ENCODE measurements at places on chromosomes 2 and 18.
A peak's percentile ranks its signal among the peaks of the same experiment; 100 is the strongest.

GRCh38 chr2:103738606-103739005 lies 976.8 kb downstream of the TMEM182 start:
- DNase-seq = no peak

DNA sequence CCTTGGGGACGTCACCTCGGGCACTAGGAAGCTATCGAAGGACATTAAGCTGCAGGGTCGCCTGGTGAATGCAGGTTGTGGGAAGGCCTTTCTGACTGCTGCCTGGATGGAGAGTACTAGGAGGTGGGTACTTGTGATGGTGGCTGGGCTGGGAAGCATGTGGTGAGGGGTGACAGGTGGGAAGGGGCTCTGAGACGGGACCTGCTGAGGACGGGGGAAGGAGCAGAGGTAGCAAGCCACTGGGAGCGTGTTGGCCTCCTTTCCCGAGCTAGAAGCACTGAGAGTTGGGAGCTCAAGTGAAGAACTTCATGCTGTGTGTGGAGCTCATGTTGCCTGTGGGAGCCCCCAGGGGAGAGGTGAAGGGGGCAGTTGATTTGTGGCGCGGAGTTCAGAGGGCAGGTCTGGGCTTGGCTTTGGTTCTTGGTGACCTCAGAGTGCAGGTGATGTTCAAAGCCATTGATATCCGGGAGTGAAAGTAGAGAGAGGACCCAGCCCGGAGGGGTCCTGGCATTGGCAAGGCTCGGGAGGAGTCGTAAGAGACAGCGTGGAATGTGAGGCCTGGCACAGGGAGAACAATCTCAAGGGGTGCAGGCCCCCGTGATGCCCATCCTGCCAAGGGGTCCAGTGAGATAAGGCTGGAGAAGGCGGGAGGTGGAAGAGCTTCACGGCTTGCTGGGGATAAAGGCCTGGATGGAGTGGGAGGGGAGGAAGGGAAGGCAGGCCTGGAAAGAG lies 13.2 kb downstream of the MROH2A start:
- no peak for DNase-seq

DNA sequence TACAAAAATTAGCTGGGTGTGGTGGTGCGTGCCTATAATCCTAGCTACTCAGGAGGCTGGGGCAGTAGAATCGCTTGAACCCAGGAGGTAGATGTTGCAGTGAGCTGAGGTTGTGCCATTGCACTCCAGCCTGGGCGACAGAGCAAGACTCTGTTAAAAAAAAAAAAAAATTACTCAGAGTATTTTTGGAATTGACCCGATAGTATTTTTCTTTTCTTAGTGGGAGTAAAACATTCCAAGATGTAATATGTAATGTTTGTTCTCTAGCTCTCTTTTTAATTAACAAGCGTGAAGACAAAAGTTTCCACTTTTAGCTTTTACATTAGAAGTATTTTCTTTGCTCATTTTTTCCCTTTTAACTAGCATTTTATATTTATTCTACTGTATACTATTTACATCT lies 12.0 kb upstream of the TMEM18 start:
- no peak for DNase-seq

DNA sequence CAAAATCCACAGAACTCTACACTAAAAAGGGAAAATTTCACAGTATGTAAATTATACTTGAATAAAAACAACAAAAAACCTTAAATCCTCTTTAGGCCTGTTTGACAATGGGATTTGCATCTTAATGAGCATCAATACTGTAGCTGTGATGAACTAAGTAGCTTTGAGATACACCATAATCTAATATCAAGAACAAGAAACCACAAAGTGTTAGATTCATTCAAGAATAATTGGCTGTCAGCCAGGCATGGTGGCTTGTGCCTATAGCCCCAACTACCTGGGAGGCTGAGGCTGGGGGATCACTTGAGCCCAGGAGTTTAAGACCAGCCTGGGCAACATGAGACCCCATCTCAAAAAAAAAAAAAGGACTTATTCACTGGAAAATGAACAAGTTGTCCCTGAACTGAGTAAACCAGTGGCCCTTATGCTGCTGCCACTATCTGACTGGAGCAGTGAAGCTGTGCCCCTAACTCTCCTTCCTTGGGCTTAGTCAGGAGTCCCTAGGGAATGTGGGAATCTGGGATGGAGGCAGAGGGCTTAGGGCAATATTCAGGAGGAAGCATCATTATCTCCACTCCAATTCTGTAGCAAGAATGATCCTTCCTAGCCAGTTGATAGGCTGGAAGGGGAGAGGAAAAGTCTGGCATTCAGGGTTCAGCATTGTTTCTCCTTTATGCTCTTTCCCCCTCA lies 88.5 kb downstream of the PRKCE start:
- no peak for DNase-seq

DNA sequence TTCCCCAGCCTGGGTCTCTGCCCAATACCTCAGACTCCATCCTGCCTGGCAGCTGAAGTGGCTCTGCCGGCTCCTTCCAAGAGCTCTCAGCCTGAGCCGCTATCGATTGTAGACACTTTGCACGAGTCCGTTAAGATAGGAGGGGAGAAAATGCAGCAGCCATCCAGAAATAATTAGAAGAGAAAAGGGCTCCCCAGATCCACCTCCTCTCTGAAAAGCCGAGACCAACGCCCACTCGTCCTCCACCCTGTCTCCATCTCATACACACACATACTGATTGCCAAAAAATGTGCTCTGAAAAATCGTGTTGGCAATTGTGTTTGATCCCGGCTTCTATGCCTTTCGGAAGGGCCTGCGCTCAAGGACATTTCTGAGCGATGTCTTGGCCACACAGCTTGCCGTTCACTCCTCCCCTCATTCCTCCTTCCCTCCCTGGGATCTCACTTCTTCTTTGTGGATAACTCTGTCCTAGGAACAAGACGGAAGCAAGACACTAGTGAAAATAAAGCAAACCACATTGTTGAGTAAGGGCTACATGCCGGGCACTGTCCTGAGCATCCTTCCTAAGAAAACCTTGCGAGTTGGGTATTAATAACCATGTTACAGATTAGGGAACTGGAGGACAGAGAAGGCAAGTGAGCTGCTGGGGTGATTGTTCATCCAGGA lies 372.8 kb upstream of the MYT1L start:
- DNase-seq = peak; percentile 84

DNA sequence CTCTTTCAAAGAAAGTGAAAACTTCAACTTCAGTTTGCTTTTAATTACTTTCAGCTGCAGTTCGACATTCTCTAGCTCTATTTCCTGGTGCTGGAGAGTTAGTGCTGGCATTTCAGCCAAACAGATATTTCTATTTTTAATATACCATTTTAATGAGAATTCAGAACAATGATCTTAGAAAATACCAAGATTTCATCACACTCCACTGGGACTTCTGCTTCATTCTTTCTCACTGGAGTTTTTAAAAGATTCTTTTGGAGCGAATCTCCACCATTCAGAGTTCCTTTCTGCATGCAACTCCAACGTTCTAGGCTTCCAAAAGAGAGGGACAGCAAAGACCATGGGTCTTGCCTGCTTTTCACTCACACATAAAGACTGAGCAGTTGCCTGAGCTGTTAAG lies 94.2 kb downstream of the CABLES1 start:
- DNase-seq = no peak

DNA sequence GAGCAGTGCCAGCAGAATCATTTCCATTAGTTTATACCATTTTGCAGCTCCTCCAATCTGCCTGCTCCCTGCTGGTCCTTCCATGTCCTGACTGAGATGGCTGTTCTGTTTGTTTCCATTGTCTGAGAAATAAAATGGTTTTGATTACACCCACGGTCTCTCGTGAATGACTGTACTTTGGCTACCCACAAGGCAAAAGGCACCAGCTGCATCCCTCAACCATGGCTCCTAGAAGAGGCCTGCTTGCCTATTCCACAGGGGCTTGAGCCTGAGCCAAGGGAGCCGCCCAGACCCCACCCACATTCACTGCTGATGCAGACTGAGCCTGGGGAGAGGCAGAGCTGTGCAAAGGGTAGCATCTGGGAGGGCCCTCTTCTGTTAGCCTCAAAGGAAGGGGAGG lies 31.2 kb downstream of the MARCHF4 start:
- no peak for DNase-seq

DNA sequence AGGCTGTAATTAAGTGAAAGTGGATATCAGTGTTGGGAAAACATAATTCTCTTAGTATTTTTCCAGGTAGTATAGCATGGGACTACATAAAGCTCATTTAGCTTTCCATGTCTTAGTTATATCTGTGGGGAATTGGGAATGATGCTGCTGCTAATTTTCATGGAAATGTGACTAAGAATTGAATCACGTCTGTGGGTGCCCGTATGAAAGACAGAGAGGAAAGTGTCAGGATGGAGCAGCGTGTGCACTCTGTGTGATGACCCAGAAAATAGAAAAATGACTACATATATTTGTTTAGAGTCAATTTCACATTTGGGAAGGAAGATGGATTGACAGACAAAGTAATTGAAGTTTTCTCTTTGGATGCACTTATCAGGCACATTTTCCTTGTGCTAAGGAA lies 212.1 kb downstream of the PTPRM start:
- DNase-seq = no peak

GRCh38 chr2:68388358-68388757 lies 23.3 kb downstream of the PLEK start:
- DNase-seq = no peak

- DNase-seq = no peak
Measured at GRCh38 chr2:136901732-136902131, 136.4 kb downstream of the THSD7B start.

DNA sequence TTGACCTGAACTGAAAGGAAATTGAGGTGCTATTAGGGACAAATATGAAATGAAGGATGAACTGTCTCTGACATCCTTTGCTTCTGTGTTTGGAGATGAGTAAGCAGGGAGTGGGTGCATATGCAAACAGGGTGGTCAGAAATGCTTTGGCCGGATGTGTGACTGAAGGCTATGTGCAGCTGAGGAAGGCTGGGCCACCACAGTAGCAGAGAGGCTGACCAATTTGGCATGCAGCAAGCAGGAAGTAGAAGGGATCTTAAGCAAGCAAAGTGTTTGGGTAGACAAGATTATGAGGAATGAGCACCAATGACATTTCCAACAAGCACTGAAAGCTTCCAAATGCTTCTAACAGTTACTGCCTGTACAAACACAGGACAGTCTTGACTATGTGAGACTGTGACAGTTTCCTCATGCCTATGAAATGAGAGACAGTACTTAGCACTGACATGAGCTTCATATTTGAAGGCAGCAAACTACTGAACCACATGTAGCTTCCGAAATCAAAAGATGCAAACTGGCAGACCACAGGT lies 3.3 kb upstream of the ACTR3 start:
- DNase-seq = peak; percentile 94

- DNase-seq = no peak
Measured at GRCh38 chr2:18611184-18611583, 21.8 kb upstream of the NT5C1B start.

DNA sequence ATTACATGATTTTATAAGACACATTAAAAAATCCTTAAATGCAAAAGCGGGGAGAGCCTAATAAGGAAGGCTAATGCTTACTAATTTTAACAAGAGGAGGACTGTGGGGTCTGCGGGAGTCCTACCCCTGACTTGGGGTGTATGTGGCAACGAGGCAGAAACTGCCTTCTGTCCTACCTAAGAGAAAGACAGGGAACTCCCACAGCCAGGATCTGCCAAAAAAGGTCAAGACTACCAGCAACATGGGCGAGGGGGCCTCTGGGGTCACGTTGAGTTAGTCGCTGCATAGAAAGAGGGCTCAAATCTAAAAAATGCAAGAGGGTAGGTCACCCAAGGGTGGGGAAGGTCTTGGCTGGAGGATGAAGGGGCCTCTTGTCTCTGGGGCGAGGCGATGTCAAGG lies 529 bp upstream of the AMER3 start:
- DNase-seq = no peak

- DNase-seq = no peak
Measured at GRCh38 chr2:160223560-160223959, 23.5 kb upstream of the ITGB6 start.

DNA sequence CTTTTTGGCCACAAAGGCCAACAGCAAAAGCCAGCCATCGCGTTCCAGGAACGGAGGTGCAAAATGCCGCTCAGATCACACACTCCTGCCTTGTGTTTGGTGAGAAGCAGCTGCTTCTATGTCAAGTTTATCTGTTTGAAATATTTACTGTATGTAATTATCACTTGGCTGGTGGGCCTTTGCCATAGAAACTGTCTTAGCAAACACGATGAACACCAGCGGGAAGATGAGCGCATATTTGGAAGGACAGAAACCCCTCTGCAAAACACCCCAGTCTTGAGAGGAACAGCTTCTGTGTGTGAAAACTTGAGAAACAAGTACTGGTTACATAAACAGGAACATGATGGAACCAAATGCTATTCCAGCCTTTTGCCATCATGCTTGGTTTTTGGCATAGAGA lies 59.7 kb downstream of the SCG2 start:
- no peak for DNase-seq

- no peak for DNase-seq
Measured at GRCh38 chr2:241940329-241940728, 70.8 kb downstream of the RTP5 start.

GRCh38 chr18:2855560-2856350 lies 8.9 kb downstream of the EMILIN2 start:
- no peak for DNase-seq

- peak; percentile 3 for DNase-seq
Measured at GRCh38 chr2:102703748-102704147, 58.1 kb upstream of the TMEM182 start.

DNA sequence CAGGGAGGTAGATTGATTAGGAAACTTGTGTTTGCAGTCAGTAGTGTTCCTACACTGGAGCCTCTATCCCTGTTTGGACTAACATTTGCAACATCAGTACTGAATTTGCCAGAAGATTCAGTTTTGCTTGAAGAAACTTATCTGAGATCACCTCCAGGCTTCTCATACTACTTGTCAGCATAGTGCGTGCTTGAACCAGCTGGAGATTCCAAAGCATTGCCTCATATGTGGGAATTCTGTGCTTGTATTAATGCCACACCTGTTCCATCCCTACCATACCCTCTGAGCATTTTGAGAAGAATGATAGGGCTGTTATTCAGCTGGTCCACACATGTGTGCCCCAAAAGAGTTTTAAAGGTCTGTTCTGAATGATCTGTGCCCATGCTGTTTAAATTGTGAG lies 148.7 kb downstream of the RAPGEF4 start:
- no peak for DNase-seq

DNA sequence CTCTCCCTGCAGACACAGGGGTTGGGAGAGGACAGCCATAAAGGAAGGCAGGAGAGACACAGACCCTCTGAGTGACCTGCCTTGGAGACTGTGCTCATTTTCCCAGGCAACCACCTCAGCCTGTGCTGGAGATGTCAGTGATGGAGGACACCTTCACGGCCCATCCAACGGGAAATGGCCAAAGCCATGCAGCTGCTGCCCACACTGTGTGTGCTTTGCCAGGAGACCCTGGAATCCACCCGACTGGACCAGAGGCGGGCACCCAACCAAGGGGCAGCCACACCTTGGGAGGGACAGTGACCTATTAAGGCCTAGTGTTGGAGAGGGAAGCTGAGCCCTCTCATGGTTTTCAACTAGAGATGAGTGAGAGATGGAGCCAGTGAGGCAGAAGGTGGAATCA lies 192.5 kb downstream of the SMAD2 start:
- DNase-seq = no peak
